CD4-positive, alpha-beta memory T cell (primary cell): ENCODE measurements at places on chromosomes 3 and 15.

- no peak for DNase-seq
Measured at GRCh38 chr3:147246906-147247305, 159.4 kb downstream of the ZIC4 start.

DNA sequence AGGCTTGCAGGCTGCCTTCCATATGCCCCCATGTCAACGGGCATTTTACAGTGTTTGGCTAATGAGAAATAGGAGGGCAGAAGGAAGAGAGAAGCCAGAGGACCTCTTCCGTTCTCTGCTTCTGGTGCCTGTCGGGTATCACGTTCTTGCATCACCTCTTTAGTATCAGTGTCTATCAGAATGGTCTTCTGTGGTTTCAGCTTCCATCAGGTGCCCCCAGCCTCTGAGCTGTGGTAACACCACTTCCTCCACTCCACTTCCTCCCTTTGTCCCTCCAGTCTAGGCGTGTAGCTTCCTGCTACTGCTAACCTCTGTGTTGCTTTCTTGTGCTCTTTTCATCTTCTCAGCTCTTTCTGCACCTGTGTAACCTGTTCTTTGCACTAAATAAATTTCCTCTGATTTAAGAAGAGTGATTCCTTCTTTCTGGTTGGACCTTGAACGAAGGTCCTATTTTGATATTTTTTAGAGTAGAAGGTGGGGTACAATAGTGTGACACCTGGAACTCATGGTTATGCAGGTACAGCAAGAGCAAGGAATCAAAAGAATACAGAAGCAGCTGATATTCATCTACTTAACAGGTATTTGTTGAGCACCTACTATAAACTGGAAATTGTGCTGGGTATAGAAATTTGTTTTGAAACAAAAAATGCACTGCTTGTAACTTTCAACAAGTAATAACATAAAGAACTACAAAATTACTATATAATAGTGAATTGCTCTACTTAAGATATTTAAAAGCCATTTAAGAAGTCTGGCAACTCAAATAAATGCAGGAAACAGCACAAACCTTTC lies 27.4 kb upstream of the FOXB1 start:
- peak; percentile 80 for DNase-seq

DNA sequence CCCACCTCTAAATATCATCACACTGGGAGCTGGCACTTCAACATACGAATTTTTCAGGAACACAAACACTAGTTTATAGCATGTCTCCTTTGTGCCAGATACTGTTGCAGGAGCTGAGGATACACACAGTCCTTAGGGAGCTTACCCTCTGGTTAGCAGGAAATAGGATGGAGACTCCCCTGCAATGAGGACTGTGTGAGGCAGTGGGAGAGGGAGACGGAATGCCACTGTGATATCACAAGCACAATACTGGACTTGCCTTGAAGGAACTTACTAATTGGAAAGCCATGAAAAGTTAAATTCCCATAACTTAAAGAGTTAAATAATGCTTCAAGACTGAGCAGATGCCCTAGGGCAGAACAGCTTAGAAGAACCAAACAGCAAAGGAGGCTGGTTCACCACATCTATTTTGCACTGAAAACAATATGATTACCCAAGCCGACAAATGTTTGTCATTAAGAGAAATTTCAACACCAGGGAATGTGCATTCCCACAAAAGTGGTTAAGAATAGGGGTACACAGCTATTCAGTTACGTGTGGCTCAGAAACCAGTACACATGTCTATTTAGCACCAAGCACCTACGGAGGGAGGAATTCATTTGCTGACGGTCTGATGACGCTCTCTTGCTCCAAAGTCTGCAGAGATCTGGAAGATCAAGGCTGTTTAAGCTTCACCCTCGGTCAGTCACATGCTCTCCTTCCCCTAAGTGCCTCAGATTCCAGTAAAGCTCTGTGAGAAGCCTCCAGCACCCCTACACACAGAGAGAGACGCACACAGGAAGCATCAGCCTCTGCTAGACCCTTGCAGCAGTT lies 5.2 kb downstream of the TBC1D2B start:
- DNase-seq = peak; percentile 64

- DNase-seq = no peak
Measured at GRCh38 chr3:59056706-59057105, 6.9 kb upstream of the CFAP20DC start.

GRCh38 chr15:37678124-37678523 lies 256.3 kb upstream of the TMCO5A start:
- no peak for DNase-seq
